HFFc6 (cell line): ENCODE measurements at places on chromosomes 13 and 19. TPM values are rescaled to one million over a fixed set of nuclear protein-coding genes. Genes with fewer than 3 reads are reported as not detected.
A peak's percentile ranks its signal among the peaks of the same experiment; 100 is the strongest.

GRCh38 chr19:44573627-44574026 lies 39.7 kb upstream of the IGSF23 start:
- DNase-seq = no peak

Gene PCP2
- total RNA-seq = not detected in 3 replicates

DNA sequence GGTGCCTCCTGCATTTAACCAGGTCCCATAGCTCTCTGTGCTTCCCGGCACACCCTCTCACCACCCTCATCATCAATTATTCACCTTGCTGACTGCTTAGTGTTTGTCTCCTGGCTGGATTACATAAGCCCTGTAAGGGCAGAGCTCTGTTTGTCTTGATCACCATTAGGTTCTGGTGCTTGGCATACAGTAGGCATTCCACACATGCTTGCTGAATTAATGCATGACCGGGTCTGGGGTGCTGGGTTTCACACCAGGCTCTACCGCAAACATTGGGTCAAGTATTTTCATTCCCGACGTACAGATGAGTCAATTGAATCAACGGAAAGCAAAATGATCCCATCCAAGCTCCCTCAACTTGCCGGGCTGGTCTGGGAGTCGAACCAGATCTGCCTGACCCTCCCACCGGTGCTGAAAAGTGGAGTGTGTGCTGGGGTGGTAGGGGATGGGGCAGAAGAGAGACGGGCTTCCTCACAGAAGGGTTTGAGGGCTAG lies 28.5 kb downstream of the VAV1 start:
- peak; percentile 46 for DNase-seq

DNA sequence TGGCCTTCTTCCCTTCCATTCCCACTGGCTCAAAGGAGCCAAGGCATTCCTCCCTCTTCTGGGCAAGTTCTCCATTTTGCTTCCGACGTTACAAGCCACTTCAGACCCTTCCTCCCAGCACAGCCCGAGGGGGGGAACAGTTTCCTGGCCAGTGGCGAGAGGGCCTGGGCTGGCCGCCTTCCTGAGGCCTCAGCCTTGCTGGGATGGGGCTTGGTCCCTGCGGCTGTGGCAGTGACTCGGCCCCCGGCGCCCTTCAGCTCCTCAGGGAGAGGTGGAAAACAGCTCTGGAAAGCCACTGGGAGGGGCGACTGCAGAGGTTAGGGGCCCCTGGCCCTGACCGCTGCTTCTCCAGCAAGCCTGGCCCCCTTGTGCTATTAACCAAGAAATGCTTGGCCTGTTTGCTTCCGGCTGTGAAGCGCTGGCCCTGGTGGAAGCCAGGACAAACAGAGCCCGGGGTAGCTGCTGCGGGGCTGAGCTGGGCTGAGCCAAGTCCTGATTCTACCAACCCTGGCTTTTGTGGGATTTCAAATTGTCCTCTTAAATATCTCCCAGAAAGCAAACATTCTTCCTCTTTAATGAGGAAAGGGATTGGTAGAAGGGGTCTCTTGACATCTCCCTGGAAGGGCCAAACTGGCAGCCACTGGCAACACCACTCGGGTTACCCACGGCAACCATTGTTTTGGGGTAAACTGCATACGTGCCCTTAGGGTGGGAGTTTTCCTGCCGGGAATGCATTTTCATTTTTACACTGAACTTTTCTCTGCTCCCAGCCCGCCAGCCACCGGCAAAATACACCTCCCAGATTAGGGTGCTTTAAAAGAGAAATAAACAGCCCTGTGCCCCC lies 38.7 kb downstream of the C13orf46 start:
- no peak for DNase-seq

Gene ZNF91
- total RNA-seq = 23.4 to 27.4 TPM (median 25.3 TPM) in 3 replicates

DNA sequence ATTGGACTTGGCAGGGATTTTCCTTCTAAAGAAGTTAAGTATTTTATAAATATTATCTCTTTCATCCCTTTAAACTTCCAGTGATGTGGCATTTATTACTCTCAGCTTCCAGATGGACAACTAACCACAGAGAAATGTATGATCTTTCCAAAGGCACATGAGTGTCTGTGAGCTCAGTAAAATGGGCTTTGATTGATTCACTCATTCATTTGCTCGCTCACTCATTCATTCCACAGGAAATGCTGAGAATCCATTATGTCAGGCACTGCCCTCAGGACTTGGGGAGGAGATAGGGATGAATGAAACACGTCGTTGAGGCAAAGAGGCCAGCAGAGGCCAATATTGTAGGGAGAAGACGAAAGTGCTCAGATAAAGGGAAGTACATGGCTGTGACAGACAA lies 359.3 kb downstream of the EFNB2 start:
- DNase-seq = peak; percentile 68

Gene HIF3A
- 0.29 to 1.9 TPM (median 0.35 TPM) in 3 replicates for total RNA-seq

Gene ZNF607
- total RNA-seq = 2.1 and 4.1 TPM in 2 replicates
